ENCODE measurements at places on chromosomes 16 and 17.
A peak's percentile ranks its signal among the peaks of the same experiment; 100 is the strongest.

- DNase-seq = no peak
Observed at GRCh38 chr17:77892031-77892430, 66.5 kb upstream of the TNRC6C start.

DNA sequence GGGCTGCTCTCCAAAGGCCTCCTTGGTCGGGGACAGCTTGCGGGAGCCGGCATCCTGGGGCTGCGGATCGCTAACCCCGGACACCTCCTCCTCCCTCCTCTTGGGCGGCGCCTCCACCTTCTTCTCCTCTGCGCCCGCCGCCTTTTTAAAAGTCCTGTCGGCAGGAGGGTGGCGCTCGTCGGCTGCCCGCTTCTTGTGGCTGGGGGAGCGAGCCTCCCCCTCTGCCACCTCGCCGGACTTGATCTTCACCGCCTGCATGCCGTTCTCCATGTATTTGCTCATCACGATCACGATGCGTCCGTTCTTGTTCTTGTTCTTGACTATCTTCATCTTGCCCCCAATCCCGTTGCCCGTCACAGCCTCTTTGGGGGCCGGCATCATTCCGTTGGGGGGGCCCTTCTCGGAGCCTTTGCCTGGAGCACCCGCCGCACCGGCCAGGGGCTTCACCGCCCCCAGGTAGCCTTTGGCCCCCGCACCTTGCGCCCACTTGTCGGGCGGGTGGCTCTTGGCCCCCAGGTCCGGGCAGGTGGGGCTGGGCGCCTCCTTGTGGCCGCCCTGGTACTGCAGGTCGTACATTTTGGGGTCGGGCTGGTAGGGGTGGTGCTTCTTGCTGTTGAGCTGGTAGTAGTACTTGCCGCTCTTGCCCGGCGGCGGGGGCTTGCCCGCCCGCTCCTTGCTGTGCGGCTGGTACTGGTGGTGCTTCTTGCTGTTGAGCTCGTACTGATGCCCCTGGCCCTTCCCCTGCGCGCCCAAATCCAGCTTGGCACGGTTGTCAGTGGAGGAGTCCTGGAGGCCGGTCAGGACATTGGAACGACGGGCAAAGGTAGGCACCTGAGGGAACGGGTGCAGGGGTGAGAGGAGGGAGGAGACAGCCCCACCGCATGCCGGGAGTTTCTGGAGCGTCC is 4.4 kb downstream of the CBX4 start:
- DNase-seq = no peak

DNA sequence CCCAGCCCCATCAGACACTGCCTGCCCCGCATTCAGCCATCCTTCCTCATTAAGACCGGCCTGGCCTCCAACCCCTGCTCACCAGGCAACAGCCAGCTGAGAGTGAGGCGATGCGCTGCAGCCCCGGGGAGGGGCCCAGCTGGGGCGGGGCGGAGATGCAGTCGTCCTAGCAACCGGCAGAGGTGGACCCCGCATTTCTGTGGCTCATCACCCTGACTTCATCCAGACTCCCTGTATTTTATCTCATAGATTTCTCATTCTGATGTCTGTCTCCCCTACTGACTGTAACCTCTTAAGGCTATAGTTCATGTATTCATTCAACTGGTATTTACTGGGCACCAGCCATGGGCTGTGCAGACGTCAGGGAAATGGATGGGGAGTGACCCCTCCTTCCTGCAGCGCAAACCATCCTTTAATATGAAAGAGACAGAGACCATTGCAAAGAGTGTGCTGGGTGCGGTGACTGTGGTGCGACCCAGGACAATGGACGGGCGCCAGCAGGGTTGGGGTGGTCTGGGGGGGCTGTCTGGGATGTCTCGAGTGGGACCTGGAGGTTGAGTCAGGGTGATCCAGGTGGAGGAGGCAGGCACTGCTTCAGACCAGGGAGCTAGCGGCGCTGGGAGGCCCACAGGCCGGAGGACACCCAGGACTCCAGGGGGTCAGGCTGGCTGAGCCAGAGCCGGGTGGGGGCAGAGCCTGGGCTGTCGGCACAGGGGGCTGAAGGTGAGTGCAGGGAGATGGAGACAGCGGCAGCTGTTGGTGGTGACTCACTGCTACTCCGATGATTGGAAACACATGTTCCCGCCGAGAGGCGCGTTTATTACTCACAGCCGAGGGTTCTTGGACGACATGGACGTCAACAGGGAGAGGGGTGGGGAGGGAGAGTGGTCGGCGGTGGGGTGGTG is 10.5 kb upstream of the TIMP2 start:
- DNase-seq = no peak

DNA sequence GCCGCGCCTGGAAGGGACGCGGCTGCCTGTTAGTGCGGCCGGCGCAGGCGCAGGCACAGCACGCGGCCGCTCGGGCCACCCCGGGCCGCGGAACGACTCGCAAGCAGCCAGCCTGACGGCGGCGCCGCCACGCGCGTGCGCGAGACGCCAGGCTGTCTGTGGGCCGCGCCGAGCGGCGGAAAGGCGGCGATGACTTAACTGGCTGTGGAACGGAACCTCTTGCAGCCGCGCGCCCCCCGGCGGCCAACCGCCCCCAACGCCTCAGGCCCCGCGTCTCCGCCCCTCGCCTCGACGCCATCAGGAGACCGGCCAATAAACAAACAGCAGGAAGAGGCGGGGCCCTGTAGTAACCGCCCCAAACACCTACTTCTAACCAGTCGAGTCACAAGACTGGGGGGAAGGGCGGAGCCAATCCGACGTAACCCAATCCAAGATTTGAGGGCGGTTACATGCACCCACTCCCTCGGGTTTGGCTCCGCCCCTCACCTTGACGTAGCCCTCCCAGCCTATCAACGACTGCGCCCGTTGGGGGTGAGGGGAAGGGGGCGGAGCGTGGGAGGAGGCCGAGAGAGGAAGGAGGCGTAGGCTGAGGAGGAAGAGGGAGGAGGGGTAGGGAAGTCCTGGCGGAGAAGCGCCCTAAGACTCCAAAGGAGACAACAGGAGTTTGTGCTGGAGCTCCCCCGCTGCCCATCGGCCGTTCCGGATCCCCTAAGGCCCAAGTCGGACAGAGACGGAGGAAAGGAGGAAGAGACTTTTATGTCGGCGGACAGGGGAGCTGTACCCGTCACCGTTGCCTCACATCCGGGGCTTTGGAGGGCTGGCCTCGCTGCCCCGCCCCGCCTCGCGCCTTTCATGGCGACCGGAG is at the start of gene FBRS:
Gene FBRS (plus strand): TSS at position 566 of the 865 bp plus-strand sequence. CDS start 1,088 bp downstream, outside the sequence.
- DNase-seq = peak; percentile 100

GRCh38 chr16:51141106-51141505 is 10.0 kb downstream of the SALL1 start:
- no peak for DNase-seq

DNA sequence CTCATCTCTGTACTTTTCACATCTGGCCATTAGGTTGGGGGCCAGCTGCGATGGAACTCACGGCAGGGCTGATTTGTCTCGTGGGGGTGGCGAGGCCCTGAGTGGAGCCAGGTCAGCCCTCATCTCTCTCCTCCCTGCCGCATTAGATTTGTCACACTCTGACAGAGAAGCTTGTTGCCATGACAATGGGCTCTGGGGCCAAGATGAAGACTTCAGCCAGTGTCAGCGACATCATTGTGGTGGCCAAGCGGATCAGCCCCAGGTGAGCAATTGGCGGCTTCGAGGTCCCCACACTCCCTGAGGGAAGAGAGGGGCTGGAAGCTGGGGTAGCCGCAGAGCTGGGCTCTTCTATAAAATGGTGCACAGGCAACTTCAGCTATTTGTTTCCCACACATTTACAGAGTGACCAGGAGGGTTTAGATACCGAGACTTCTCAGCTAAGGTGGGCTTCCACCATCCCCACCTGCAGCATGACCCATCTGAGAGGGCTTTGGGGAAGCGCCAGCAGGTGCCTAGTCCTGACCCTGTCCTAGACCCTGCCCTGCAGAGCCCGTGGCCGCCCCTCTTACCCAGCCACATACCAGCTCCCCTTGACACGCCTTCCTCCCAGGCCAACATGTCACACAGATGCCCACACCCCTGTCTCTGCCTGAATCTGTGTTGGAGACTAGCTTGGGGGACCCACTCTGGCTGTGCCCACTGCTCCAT is 8.4 kb downstream of the TMEM98 start:
- no peak for DNase-seq

DNA sequence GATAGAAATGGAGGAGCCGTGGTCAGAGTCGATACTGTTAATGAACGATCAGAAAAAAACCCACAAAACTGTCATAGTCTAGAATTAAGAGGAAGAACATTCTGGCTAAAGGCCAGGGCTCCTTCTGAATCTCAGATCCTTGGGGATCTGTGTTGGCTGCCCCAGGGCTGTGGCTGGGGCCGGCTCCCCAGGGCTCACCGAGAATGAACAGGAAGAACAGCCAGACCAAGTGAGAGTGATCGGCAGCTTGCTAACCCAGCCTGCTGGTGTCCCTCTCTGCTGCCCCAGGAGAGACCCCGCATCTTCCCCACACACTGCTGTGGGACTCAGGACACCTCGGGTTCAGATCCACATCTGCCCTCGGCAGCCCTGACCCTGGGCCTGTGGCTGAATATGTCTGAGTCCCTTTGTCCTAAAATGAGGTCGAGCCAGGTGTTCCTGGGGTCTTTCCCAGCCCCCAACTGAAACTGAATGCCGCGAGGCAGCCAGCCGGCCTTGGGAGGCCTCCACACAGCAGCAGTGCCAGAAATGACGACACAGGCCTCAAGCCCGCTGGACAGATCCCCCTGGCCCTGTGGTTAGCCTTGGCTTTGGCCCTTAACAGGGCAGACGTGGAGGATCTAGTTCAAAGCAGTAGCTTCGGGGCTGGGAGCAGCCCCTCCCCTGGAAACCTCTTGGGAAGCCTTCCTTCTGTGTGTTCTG is 23.9 kb upstream of the CLEC18A start:
- no peak for DNase-seq

- DNase-seq = no peak
Observed at GRCh38 chr16:69100071-69100691, 5.3 kb upstream of the HAS3 start.

DNA sequence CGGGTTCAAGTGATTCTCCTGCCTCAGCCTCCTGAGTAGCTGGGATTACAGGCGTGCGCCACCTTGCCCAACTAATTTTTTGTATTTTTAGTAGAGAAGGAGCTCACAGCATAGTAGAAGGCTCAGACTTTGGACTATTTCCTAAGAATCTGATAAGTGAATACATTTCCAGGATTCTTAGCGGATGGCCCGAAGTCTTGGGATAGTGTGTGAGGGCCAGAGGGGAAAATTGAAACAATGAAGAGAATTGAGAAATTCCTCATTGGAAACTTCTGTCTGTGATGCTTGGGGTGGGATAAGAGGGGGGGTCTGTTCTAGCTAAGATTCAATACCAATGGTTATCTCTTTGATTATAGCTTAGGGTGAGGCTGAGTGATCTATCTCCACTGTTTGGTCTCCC is 183.3 kb downstream of the MSI2 start:
- DNase-seq = no peak

DNA sequence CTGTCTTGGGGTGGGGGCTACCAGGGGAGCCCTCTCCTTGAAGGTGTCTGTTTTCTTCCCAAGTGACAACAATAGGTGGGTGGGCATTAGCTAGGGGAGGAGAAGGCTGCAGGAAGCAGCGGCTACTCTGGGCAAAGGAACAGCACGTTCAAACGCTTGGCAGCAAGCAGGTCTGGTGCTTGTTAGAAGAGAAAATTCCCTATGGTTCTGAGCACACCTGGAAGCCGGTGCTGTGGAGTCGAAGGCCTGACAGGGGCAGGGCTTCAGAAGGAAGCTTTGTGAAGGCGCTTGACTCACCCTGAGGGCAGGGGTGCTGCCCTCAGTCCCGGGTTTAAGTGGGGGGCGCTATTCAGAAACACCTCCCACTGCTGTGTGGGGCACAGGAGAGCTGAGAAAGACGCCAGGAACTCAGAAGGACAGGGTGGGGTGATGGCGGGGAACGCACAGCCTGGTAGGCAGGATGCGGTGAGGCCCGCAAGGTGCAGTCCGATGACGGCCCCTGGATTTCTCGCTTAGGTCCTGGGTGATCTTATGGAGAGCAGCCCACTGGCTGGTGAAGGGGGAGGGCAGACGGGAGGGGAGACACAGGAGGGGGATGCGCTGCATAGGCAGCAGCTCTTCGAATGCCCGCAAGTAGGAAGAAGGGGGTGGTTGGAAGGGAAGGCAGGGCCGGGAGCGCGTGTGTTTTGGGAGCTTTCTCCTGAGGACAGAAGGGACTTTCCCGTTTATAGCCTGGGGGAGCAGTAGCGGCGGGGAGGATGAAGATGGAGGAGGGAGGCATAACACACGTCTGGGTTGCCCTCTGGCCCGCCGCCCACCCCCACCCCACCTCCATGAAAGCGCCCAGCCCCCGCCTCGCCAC is 3.2 kb downstream of the GJD3 start:
- DNase-seq = no peak

DNA sequence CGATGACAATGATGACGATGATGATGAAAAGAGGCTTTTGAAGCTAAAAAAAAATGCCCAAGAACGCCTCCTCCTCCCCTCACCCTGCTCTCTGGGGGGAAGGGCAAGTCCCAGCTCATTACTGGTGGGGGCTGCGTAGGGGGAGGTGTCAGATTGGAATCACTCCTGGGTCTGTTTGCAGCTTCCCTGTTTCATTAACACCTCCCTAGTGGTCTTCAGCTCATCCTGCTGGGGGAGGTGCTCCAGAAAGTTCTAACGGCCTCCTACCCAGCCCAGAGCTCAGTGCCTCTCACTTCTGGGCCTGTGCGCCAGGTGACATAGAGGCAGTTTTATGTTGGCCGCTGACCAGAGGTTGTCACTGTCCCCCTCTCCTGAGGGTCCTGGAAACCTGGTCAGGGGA is 12.7 kb downstream of the MRM1 start:
- DNase-seq = no peak

Data from cortex of kidney (tissue), 1 donor.